ENCODE measurements at places on chromosomes 1 and 21.

- no peak for DNase-seq
Observed at GRCh38 chr1:185260611-185261010, 56.4 kb downstream of the IVNS1ABP start.

GRCh38 chr1:243926803-243927245 is 76.8 kb upstream of the AKT3 start:
- DNase-seq: peak; percentile 79

DNA sequence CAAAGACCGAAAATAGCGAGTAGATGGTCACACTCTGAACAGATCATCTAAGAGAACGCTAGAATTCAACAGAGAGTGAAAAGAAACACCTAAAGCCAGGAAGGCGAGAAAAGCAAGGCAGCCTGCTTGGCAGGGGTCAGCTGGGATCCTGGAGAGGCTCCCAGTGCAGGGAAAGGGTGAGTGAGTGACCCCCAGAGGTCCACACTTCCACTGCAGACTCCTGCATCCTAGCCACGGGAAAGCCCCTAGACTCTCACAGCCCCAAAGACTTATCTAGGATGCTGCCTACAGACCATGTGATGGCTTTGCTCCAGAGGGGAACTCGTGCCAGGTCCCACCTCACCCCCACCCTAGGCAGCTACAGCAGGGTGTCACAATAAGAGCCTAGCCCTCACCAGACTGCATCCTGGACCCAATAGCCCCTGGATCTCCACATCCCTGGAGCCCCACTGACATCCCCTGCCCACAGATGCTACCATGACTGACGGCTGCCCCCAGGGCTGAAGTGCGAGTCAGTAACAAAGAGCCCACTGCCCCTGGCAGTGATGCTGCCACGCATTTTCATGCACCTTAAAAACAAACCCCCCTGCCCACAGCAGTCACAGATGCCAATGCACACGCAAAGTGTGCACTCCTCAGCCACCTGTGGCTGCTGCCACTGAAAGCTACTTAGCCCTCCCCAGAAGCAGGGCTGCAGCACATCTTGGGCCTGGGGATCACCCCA is 62.2 kb downstream of the PSMG1 start:
- DNase-seq: no peak

- DNase-seq: peak; percentile 94
Observed at GRCh38 chr1:46623743-46624644, 7.4 kb upstream of the MOB3C start.

DNA sequence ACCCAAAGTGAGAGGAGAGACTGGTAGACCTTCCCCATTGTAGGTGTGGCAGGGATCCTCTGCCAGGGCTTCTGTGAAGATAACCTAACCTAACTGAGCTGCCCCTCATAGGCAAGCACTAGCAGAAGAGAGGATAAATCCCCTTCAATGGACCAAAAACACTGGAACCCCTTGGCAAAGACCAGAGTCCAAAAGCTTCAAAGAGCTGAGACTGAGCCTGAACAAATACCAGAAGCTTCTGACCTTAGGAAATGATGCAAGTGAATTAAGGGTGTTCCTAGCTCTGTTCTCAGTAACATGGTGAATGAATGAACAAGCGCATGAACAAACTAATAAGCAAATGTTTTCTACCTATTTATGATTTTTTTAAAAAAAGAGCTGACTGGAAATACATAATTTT is 123.2 kb downstream of the RRAGC start:
- no peak for DNase-seq

DNA sequence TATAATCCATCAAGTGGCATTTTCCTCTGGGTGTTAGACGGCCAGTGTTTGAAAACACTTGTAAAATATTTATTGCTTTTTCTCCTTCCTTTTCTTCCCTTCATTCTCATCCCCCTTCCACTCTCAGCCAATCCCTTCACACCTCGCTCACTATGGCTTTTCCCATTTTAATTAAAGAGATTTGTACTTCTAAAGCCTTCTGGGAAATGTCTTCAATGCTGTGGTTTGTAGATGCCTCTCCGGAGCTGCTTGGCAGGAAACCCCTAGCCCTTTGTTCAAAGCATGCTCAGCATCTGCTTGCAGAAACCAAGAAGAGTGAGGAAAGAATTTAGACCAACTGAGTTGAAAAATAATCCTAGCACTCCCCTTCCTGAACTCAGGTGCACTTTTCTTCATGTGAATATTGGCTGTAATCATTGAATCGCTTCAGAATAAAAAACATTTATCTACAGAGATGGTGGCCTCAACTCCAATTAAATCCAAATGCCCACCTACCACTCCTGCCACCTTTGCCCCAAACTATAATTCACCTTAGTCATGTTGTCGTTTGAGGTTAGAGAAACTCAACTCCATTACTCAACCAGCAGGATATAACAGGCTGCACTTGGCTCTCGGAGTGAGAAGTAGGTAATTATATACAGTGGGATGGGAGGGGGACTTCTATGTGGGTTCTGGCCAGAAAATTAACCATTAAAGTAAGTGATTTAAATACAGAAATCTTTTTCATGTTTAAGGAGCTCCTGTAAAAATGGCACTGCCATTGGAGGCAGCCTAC is 659.4 kb upstream of the CAMK1G start:
- DNase-seq: no peak

GRCh38 chr1:227928811-227929375 is 18.8 kb downstream of the WNT9A start:
- DNase-seq: no peak

GRCh38 chr1:214902636-214903320 is 179.8 kb upstream of the KCNK2 start:
- no peak for DNase-seq

DNA sequence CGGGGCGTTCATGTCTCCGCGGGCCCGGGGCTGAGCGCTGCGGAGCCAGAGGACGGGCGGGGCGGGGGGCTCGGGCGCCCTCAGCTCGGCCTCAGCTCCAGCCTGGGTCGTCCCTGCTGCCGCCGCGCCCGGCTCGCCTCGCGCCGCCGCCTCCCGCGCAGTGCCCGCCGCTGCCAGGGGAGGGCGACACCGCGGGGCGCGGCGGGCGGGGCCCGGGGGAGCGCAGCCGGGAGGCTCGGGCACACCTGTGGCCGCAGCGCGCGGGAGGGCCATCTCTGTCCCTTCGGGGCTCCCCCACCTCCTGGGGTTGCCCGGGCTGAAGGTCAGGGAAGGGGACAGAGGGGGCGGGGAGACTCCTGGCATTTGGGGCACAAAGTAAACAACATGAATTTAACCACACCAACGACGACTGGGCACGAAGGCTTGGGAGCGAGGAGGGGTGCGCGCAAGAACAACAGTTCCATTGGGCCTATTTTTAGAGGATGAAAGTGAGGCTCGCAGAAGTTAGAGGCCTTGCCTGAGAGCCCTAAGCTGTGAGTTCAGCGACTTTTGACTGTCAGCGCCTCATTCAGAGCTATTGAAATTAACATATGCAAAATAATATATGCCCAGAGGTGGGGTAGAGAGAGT is at the start of gene FAM131C:
Gene FAM131C, minus strand, starts transcription at position 162 of the 630 bp plus-strand sequence. CDS start 209 bp downstream, outside the sequence.
- no peak for DNase-seq

- DNase-seq: no peak
Observed at GRCh38 chr1:164971921-164972415, 384.5 kb downstream of the LMX1A start.

DNA sequence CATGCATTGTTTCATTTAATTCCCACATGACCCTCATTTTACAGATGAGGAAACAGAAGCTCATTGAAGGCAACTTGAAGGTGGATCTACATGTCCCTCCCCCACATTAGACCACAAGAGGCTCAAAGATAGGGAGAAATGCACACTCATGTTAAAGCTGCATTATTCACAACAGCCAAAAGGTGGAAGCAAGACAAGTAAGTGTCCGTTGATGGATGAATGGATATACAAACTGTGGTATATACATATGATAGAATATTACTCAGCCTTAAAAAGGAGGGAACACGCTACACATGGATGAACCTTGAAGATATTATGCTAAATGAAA is 149.7 kb upstream of the JUN start:
- DNase-seq: no peak

DNA sequence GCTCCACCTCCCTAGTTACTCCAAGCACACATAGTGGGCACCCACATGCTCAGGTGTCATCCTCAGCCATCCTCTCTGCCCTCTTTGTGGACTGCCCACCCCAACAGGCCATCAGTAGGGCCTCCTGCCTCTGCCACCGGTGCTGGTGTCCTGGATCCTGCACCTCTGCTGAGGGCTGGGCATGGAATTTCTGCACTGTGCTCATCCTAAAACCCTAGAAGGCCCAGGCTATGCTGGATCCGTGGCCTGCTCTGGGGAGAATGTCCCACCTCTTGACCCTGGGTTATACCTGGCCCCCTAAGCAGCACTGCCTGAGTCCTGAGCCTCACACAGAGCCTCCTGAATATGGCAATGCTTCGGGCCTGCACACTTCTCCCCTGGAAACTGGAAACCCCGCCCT is 318.3 kb downstream of the MATN1 start:
- no peak for DNase-seq

GRCh38 chr1:16189921-16190621 is 22.4 kb downstream of the ARHGEF19 start:
- DNase-seq: no peak

- peak; percentile 75 for DNase-seq
Observed at GRCh38 chr1:203627851-203628200, 1.2 kb downstream of the ATP2B4 start.

GRCh38 chr1:12034381-12034801 is 15.1 kb downstream of the MIIP start:
- peak; percentile 90 for DNase-seq

DNA sequence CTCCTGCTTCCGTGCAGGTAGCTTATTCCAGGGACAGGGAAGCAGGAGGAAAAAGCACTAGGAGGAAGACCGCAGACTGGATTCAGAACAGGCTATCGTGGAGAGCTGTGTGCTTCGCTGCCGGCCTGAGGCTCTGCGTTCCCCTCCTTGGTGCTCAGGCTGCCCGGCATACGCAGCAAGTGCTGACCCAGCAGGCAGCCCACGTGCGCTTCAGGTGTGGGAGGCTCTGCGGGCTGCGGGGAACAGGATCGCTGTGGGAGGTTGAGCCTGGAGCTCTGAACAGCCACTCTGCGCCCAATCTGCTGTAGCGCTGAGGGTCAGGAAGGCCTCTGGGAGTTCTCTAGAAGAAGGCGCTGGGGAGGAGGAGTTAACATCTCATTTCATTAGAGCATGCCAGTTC is 27.9 kb downstream of the DOP1B start:
- DNase-seq: no peak

- no peak for DNase-seq
Observed at GRCh38 chr21:23247334-23247733, 2249.1 kb downstream of the NCAM2 start.

DNA sequence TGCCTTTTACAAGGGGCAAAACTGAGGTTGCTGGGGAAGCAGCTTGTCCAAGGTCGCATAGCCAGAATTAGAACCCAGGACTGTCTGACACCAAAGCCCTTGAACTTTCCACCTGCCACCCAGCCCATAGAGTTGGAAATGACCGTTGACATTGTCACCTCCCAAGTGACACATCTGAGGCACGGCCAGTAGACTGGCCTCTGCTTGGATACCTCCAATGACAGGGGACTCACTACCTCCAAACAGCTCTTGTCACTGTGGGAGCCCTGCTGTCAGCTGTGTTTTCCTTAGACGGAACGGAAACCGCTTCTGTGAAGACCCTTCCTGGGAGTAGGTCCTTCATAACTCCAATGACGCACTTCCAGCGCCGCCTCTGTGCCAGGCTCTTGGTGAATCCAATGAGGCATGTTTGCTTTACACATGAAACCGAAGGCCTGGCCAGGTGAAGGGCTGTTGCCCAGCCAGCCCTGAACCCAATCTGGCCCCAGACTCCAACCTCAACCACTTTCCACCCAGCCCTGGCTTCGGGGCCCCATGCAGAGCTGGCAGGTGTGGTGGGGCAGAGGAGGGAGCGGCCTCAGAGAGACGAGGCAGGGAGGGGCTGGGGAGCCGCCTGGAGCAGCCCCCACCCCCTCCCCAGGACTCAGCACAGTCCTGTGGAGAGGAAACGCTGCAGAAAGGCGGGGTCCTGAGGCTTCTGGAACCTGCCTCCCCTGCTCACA is 109.2 kb upstream of the IFFO2 start:
- no peak for DNase-seq

DNA sequence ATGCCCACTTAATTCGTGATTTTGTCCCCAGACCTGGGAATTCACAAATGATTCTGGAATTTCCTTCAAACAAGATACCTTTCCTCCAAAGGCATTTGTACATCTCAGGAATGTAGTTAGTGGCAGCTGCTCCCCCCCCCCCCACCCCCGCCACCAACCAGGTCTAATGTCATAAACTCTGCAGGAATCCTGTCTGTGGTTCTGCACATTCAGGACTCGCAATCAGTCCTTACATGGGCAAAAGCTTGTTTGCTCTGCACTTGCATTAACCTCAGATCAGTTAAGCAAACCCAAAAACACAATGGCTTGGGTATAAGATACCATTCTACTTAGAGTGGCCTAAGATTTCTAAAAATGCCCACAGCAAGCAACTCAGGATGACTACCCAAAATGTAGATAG is 143.8 kb downstream of the TGFB2 start:
- DNase-seq: no peak

DNA sequence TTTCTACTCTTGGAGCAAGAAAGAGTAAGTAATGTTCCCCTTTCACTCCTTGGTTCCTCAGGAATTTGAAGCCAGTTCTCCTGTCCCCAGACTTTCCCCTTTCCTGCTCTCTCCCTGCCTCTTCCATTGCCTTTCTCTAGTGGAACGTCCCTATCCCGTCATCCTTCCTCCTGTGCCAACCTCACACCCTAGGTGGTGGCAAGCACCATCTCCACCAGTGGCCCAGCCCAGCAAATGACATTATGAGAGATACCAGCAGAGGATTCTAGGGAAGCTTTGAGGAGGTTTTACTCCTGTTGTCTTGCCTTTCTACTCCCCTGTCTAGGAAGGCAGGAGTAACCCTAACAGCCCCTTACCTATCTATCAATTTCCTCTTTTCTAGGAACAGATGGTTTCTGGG is 8.1 kb upstream of the TACSTD2 start:
- DNase-seq: no peak

DNA sequence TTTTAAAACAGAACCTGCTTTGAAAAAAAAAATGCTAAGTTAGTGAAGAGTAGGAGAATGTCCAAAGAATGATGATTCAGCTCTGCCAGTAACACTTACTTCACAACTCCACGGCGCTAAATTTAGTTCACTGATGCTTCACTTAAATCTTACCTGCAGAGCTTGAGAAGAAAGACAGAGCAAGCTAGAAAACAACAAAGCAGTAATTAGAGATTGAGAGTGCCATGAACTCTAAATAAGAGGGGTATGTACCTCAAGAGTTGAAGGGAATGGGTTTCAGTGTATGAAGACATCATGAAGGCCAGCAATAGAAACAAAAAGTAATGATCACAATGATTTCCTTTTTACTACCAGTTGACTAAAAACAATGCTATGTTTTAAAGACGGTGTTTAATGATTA is 32.8 kb downstream of the EPRS1 start:
- DNase-seq: peak; percentile 29

GRCh38 chr1:160540859-160541233 is 17.8 kb upstream of the SLAMF6 start:
- DNase-seq: no peak
